ENCODE measurements at places on chromosomes 7 and 10. TPM values are rescaled to one million over a fixed set of nuclear protein-coding genes. Genes with fewer than 3 reads are reported as not detected.

The ZNF503 gene
- total RNA-seq, result 6.5 TPM

The SLC18A3 gene
- total RNA-seq, result not detected

The MEOX2 gene
- total RNA-seq, result not detected

The PHF14 gene
- 26.6 TPM for total RNA-seq

The CRTAC1 gene
- not detected for total RNA-seq

The SFXN3 gene
- total RNA-seq, result 119 TPM

The ACTR3C gene
- total RNA-seq, result 0.73 TPM

The TMEM196 gene
- not detected for total RNA-seq

The H2BK1 gene
- not detected for total RNA-seq

The SPAM1 gene
- not detected for total RNA-seq

The FAM25G gene
- total RNA-seq, result not detected

The MRPS24 gene
- 96.9 TPM for total RNA-seq

The LIPK gene
- total RNA-seq, result not detected

The ADARB2 gene
- total RNA-seq, result 0.36 TPM

The SKIDA1 gene
- total RNA-seq, result 0.62 TPM

The PILRA gene
- total RNA-seq, result not detected

The EPHB4 gene
- 49.0 TPM for total RNA-seq

The CC2D2B gene
- total RNA-seq, result 0.15 TPM

The TDRD1 gene
- not detected for total RNA-seq

The TRIM73 gene
- total RNA-seq, result 2.5 TPM

The MYH16 gene
- not detected for total RNA-seq

The VSTM4 gene
- total RNA-seq, result not detected

The OAT gene
- 231 TPM for total RNA-seq

The VWC2 gene
- not detected for total RNA-seq

The SPDYE2 gene
- not detected for total RNA-seq

The SEC31B gene
- 4.8 TPM for total RNA-seq

The LIPN gene
- total RNA-seq, result not detected

The CASP7 gene
- 38.5 TPM for total RNA-seq

The ZNF37A gene
- 11.0 TPM for total RNA-seq

The ODAD2 gene
- 0.77 TPM for total RNA-seq

The MINPP1 gene
- 57.9 TPM for total RNA-seq

The EXOC6 gene
- total RNA-seq, result 16.3 TPM

The CCDC172 gene
- total RNA-seq, result not detected

The CYP3A7 gene
- total RNA-seq, result not detected

The NPSR1 gene
- total RNA-seq, result not detected

The NKX6-2 gene
- total RNA-seq, result not detected

The GRID1 gene
- total RNA-seq, result 0.36 TPM

The ARHGEF35 gene
- total RNA-seq, result 0.93 TPM

The ADRB1 gene
- not detected for total RNA-seq

The RPEL1 gene
- under 0.01 TPM for total RNA-seq

The PPP1R3A gene
- total RNA-seq, result not detected
